ENCODE measurements at places on chromosomes 5 and 9.

DNA sequence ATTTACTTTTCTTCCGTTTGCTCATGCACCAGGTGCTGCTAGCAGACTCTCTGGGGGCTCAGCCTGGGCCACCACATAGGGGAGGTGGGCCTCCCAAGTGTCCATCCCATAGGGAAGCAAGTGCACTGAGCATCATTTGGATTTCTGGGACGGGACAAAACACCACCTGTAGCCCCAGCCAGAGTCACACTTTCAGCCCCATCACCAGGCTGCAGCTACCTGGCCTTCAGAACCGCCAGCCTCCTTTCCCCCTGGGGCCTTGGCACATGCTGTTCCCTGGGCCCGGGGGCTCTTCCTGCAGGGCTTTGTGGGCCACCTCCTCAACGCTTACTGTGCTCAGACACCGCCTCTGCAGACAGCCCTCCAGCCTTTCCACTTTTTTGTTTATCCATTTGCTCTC is 19.6 kb upstream of the SUSD3 start:
- DNase-seq = no peak

GRCh38 chr9:84318981-84319380 is 21.6 kb downstream of the SLC28A3 start:
- DNase-seq = no peak

DNA sequence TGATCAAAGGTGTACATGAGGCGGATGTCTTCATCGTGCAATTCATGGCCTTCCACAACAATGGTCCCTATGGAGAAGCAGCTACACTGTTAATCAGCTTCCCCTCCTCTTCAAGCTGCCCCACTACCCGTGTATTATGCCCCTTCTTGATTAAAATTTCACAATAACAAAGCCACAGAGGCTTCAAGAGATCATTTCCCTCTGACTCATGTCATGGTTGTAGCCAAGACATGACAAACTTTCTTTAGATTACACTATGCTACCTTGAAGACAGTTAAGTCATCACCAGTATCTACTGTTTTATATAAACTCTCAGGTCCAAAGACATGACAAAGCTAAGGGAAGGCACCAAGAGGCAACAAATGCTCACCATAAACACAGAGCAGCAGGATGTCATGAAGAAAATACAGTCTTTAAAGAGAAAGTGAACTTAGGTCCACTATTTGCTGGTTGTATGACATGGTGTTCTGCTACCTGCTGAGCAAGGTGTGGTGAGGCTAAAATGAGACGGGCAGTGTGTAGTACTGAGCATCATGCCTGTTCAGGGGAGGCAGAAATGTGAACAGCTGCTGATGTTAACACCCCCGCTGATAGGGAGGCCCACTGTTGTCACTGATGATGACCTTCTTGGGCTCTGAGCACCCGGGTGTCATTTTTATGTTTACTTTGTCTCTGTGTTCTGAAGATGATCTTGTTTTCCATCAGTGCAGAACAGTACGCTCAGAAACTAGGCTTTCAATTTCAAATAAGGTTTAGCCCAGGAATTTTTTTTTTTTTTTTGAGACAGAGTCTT is 48.3 kb downstream of the IARS1 start:
- DNase-seq = no peak

- DNase-seq = no peak
Observed at GRCh38 chr9:94140791-94141790, 56.8 kb downstream of the PTPDC1 start.

DNA sequence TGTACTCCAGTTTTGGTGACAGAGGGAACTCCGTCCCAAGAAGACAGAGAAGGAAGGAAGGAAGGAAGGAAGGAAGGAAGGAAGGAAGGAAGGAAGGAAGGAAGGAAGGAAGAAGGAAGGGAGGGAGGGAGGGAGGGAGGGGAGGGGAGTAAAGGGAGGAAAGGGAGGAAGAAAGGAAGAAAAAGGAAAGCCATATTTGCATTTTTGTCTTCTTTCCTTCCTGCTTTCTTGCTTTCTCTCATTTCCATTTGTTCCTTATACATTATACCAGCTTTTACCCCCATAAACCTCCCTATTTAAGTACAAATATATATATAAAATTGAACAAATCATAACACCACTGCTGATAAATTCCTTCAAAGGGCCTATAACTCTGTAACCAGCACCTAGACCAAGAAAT is 151.8 kb downstream of the SMC2 start:
- no peak for DNase-seq

GRCh38 chr5:115599502-115599901 is 2.8 kb downstream of the TICAM2 start:
- no peak for DNase-seq

GRCh38 chr5:142692321-142692894 is 6.5 kb upstream of the FGF1 start:
- DNase-seq = no peak

DNA sequence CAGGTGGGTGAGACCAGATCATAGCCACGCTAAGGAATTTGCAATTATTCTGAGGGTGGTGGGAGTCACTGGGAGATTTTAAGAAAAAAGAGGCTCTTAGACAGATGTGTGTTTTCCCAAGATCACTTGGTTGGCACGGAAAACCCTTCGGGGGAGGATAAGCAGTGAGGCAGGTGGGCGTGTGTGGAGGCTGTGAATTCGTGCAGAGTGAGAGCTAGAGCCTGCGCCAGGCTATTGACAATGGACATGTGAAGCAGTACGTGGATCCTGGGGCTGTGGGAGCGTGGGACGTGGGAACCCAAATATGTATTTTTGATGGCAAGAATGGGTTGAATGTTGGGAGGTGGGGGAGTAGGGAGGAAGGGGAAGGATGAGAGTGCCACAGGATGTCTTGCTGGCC is 19.4 kb downstream of the MVB12B start:
- no peak for DNase-seq

DNA sequence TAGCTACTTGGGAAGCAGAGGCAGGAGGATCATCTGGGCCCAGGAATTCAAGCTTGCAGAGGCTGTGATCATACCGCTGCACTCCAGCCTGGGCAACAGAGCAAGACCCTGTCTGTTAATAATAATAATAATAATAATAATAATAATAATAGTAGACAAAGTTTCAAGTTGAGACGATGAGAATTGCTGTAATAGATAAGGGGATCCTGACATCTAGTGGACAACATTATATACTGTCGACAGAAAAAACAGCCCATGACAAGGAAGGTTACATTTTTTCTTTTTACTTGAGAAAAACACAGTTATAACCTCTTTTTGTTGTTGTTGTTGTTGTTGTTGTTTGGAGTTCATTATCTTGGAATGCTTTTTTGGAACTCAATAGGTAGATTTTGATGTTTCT is 35.3 kb downstream of the NDFIP1 start:
- DNase-seq = no peak

DNA sequence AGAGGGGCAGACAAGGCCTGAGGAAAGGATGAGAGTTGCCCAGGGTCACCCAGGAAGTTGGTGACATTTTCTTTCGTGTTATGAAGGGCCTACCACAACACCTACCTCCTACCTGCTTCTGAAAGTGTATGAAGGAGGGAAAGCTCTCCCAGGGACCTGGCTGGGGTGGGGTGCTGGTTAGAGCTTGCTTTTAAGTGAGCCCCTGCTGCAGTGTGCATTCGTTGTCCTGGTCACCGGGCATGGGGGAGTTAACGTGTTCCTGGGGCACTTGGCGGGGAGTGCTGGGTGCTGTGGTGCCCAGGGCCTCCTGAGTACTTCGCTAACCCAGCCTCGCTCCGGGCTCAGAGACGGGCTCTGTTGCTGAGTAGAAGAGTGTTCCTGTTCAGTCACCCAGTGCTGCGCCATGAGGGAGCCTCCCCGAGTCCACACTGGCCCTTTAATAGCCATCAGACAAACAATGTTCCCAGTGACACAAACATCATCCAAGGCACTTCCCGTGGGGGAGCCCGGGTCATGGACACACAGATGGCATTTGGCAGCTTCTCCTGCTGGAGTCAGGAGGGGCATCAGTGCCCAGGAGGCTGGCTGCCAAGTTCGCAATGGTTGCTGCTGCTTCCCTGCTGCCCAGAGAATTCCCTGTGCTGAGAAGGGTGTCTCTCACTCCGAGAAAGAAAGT is 85.7 kb downstream of the AMBP start:
- no peak for DNase-seq

DNA sequence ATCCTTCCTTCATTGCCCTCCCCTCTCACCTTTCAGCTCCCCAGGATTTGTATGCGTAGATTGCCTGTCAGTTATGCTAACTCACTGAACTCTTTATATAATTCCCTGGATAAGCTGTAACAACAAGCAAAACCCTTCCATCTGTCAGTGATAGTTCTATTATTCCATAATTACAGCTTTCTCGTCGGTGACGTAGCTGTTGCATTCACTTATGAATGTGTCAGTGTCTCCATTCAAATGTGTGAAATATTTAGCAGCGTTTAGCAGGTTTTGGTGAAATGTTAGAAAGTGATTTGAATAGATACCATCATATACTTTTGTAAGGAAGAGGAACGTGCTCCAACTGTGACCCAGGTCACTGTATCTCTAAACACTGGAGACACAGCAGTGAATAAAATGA is 45.2 kb downstream of the PIP5K1B start:
- DNase-seq = no peak

DNA sequence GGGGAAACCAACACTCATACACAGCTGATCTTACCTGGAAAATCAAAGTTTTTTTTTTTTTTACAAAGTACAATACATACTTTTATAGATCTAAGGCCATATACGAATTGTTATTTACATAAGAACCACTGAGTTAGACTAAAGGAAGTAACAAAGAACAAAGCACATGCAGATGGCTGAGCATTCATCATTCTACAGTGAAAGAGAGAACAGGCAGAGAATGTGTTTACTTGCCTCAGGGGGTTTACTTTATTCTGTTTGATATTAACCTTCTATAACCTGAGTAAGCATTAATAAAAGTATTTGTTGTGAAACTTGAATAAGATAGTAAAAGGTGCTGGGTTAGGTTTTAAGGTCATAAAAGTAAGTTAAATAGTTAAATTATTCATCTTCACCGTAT is 54.7 kb downstream of the SLC38A9 start:
- no peak for DNase-seq

- no peak for DNase-seq
Observed at GRCh38 chr9:134014946-134015345, 10.3 kb upstream of the BRD3OS start.

All from stimulated activated CD8-positive, alpha-beta memory T cell treated with anti-CD3 and anti-CD28 coated beads, Interleukin-12 subunit alpha, Interleukin-12 subunit beta, amount 100 ng/mL, for 4 hours (primary cell).